8988T (cell line): ENCODE measurements at places on chromosomes 11 and 22.

- no peak for DNase-seq
Measured at GRCh38 chr22:29842740-29843139, 4.7 kb upstream of the ASCC2 start.

- DNase-seq: no peak
Measured at GRCh38 chr11:62895501-62895900, 14.8 kb downstream of the SLC3A2 start.

GRCh38 chr22:38786631-38787030, 7.3 kb downstream of the DNAL4 start:
- DNase-seq: no peak

GRCh38 chr22:20009582-20010306, 6.9 kb downstream of the ARVCF start:
- DNase-seq: no peak

GRCh38 chr11:119460582-119460981, 37.6 kb upstream of the THY1 start:
- DNase-seq: no peak

GRCh38 chr22:47374901-47375575, 612.6 kb downstream of the TBC1D22A start:
- no peak for DNase-seq

- DNase-seq: no peak
Measured at GRCh38 chr22:35403356-35403755, 3.4 kb downstream of the MCM5 start.

GRCh38 chr22:45235101-45235777, 5.5 kb downstream of the KIAA0930 start:
- no peak for DNase-seq

GRCh38 chr11:94145431-94145830, 16.8 kb downstream of the PANX1 start:
- DNase-seq: no peak

DNA sequence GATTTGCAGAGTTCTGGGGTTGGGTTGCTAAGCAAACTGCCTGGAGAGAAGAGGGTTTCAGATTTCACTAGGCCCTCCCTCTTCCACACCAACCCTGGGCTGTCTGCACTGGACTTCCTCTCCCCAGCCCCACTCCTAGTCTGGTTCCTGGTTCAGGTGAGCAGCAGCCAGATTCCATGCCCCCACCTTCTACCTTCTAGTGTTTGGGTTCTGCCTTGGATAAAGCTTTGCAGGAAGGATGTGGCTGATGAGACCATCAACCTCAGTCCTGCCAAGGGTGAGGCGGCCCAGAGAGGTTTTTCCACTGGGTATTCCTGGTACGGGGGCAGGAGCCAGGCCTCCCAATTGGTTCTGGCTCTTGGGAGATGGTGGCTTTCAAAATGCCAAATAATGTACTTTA, 68.3 kb downstream of the BCR start:
- DNase-seq: no peak

DNA sequence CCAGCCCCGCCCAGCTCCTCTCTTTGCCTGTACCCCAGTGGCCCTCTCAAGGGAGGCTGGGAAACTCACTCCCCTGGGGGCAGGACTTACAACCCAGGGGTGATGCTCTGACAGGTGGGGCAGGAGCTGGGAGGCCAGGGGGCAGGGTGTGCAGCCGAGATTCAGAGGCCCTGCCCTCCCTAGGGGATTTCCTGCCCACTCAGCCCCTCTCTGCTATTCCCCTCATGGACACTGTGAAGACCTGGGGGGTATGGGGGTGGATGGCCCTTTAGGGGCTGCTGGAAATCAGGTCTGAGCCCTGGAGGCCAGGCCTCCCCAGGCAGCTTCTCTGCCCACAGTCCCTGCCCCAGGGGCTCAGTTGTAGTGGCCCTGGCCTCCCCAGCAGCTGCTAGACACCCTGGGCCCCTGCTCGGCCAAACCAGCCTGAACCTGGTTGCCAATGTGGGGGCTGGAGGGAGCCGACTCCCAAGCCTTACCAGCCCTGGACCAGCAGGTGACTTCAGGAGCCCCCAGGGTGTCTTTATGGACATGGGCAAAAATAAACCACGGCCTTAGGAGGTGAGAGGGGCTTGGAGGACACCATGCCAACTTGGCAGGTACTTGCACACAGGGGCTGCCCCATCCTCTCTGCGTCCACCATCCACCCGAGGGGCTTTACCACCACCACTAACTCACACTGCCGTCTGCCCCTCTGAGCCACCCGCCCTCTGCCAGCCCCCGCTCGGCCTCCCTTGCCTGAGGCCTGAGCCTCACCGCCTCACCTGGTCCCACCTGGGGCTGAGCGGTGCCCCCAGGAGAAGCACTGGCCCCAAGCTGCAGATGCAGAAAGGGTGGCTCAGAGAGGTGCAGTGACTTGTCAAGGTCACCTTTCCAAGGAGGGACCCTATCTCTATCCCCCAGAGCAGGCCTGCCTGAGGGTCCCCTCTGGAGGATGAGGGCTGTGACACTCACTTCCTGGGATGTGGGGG, 2.8 kb upstream of the PHLDA2 start:
- no peak for DNase-seq

- DNase-seq: no peak
Measured at GRCh38 chr22:17587629-17588028, 24.3 kb downstream of the SLC25A18 start.

DNA sequence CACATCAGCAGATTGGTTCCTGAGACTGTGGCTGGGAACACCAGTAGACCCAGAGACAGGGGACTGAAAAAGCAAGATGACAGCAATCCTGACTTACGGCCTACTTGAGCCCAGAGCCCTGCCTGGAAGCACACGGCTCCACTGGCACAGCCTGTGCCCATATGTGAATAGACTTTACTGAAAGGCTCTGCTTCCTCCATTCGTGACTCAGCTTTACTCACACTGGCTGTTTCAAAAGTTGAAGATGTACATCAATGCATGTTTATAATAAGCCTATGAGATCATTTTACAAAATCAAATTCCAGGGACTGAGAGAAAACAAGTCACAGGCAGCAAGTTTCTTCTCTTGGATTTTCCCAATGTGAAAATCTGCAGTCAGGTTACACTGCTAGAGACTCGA, 134.6 kb upstream of the TEAD1 start:
- DNase-seq: no peak

DNA sequence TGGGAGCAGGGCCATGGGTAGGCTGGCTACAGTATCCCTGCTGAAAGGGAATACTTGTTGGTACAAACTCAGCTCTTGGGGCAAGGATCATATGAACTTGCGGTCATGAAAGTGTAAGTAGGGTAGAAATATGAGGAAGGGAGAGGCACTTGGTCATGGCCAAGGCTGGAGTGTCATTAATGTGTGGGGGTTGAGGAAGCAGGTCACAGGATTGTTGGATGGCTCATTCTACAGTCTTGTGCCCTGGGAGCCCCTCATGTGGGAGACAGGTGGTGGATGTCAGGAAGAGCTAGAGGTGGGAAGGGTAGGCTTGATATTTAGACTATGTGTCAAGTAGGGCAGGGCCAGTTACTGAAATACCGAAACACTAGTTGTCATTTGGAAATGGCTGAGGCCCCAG, 95.5 kb downstream of the RRM1 start:
- no peak for DNase-seq

GRCh38 chr11:58004664-58005063, 19.0 kb upstream of the OR9Q1 start:
- DNase-seq: no peak

- DNase-seq: no peak
Measured at GRCh38 chr11:112975493-112975892, 14.3 kb downstream of the NCAM1 start.

DNA sequence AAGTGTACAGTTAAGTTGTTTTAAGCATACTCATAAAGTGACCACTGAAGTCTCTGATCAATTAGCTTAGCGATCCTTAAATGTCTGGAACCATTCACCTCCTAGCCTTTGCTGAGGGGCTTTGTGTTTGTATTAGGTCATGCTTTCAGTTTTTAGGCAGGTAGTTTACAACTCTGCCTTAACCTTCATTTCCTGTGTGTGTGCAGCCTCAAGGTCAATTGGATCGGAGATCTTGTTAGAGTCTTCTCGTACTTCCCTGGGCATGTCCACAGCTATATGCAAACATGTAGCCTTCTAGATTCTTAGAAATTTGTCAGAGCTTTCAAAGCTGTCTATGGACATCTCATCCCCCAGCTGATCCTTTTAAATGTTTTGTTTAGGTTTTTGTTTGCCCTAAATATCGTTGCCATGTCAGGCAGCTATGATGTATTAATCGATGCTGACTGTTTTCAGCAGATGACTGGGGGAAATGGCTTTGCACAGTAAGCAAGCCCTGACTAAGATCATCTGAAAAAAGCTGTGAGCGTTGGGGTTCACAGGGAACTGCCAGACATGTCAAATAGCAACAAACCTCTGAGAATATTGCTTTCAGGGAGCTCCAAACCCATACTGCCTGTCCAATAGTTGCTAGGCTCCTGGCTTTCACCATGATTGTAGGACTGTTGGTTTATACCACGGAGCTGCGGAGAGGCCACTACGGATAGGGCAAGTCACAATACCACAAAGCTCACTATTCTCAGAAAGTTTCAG, 45.6 kb downstream of the GLYAT start:
- no peak for DNase-seq

DNA sequence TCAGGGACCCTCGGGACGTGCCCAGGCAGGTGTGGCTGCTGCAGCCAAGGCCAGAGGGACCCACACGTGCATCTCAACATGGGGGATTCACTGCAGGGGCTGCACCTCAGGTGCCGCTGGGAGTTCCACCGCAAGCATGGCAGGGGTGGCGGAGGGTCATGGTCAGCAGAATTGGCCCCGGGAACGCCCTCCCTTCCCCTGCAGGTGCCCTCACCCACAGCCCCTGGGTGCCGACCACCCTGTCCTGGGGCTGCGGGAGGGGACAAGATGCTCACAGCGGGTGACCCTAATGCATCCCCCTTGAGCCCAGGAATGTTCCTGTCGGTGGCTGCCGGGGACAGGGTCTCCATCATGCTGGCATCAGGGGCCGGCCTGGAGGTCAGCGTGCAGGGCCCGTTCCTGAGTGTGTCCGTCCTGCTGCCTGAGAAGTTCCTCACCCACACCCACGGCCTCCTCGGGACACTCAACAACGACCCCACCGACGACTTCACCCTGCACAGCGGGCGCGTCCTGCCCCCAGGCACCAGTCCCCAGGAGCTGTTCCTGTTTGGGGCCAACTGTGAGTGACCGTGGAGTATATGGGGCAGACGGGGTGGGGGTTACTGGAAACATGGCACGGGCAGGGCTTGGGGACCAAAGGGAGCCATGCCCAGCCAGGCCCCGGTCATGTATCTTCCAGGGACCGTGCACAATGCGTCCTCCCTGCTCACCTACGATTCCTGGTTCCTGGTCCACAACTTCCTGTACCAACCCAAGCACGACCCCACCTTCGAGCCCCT, 5.8 kb downstream of the SUSD2 start:
- peak; percentile 11 for DNase-seq

GRCh38 chr11:102216433-102217075, 100.7 kb upstream of the BIRC3 start:
- no peak for DNase-seq

GRCh38 chr22:42324990-42325710, 54.7 kb upstream of the TCF20 start:
- no peak for DNase-seq

GRCh38 chr11:126384449-126385070, 29.1 kb downstream of the ST3GAL4 start:
- no peak for DNase-seq

DNA sequence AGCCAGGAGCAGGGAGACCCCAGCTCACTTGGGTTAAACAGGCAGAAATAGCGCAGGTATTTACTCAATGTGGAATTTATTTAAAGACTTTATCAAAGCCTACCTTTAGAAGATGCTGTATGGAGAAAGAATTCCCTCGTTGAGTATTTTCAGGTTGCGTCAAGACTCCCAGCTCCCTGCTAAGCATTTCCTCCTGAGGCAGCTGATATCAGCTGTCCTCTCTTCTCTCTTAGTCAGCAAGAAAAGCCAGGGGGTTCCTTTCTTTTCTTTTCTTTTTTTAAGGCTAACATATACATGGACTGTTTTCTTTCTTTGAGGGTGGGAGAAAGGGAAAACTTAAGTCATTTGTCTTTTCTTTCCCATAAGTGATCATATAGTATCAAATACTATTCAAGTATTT, 125.8 kb upstream of the POU2AF2 start:
- no peak for DNase-seq

- DNase-seq: no peak
Measured at GRCh38 chr22:48534395-48534958, 1293.2 kb downstream of the BRD1 start.

DNA sequence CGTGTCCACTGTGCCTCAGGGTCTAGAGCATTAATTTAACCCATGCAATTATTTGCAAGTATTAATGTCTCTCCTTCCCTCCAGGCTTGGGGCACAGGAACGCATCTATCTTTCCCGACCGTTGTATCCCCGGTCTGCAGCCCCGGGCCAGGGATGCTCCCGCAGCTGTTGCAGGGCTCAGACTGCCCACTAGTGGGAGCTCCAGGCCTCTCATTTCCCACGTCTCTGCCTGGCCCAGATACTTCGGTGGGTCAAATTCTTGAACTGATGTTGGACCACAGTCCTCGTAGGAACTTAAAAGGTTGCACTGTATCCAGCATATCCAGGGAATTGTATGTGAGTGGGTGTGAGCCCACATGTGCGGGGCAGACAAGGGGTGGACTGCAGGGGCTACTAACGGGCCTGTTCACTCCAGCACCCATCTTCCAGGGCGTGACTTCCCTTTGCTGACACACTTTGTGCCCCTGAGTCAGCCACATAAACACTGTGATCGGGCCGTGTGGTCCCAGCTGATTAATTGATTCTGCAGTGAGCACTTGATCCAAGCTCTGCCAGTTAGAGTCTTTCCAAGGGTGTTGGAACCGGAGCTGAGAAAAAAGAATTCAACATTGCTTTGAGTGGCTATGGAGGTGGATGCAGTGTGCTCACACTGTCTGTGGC, 451.3 kb downstream of the TBC1D22A start:
- DNase-seq: no peak

GRCh38 chr11:48366365-48366764, at the start of gene OR4C5:
OR4C5 (minus strand) TSS chr11:48366465; CDS start chr11:48366465, 0 bp downstream.
- DNase-seq: no peak

DNA sequence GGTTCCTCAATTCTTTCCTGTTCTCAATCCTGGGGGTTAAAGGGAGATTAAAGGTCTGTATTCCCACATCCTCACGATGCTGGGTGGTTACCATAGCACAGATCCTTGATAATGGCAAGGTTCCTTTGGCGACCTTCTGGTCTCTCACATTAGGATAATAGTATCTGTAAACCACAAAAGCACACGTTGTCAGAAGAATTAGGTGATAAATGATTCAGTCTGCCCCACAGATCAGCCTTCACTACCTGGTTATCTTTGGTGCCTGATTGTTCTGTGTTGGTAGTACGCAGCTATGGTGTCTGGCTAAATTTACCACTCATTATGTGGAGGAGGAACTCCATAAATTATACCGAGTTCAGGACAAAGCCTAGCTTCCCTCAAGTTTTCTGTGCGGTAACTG, 78.4 kb downstream of the C2CD3 start:
- DNase-seq: no peak

- no peak for DNase-seq
Measured at GRCh38 chr11:64510759-64511158, 80.3 kb upstream of the SLC22A12 start.

- DNase-seq: no peak
Measured at GRCh38 chr11:44313761-44314489, 4.0 kb upstream of the ALX4 start.

GRCh38 chr11:8061555-8062428, 19.2 kb upstream of the TUB start:
- no peak for DNase-seq
